ENCODE measurements at places on chromosomes 6 and 20. TPM values are rescaled to one million over a fixed set of nuclear protein-coding genes. Genes with fewer than 3 reads are reported as not detected.

Gene REM1
- total RNA-seq: not detected

Gene TMEM170B
- total RNA-seq: 1.1 TPM

Gene SRSF6
- total RNA-seq: 49.4 TPM

Gene KHDC1
- total RNA-seq: 0.80 TPM

Gene BTN1A1
- not detected for total RNA-seq

Gene DPPA5
- not detected for total RNA-seq

Gene GABRR1
- total RNA-seq: not detected

Gene AVP
- not detected for total RNA-seq

Gene TTLL9
- total RNA-seq: not detected

Gene ENPP4
- total RNA-seq: 8.2 TPM

Gene OR2W1
- total RNA-seq: not detected

Gene PHACTR3
- total RNA-seq: not detected

Gene SLC13A3
- not detected for total RNA-seq

Gene PGC
- not detected for total RNA-seq

Gene LGSN
- total RNA-seq: not detected

Gene PAQR8
- 5.8 TPM for total RNA-seq

Gene STMND1
- total RNA-seq: not detected

Gene SS18L1
- total RNA-seq: 3.3 TPM

Gene B3GALT4
- total RNA-seq: 5.6 TPM

Gene ZNF311
- 0.27 TPM for total RNA-seq

Gene LRRC1
- 8.9 TPM for total RNA-seq

Gene LCA5
- total RNA-seq: 4.6 TPM

Gene ARHGAP40
- 0.87 TPM for total RNA-seq

Gene DPM1
- total RNA-seq: 80.9 TPM

Gene CYP21A2
- total RNA-seq: not detected

Gene SLC26A8
- not detected for total RNA-seq

Gene AIF1
- not detected for total RNA-seq

Gene SPINT3
- total RNA-seq: not detected

Gene FAM83C
- not detected for total RNA-seq

Gene OXT
- total RNA-seq: not detected

Gene CEP43
- 13.0 TPM for total RNA-seq

Gene FAM83D
- total RNA-seq: 51.6 TPM

Gene MTFR2
- 11.3 TPM for total RNA-seq

Gene RAET1L
- total RNA-seq: not detected

Gene OCSTAMP
- total RNA-seq: not detected

Gene BTNL2
- not detected for total RNA-seq

Gene HLA-DOA
- total RNA-seq: not detected

Gene MAPK13
- total RNA-seq: 5.9 TPM

Gene ELOVL4
- 2.4 TPM for total RNA-seq

Gene CHRNA4
- total RNA-seq: not detected

Gene KCNK16
- not detected for total RNA-seq

Gene PI3
- not detected for total RNA-seq

Gene BTBD9
- 5.4 TPM for total RNA-seq

Gene SLC52A3
- 0.59 TPM for total RNA-seq

Gene SIRPB2
- total RNA-seq: 0.07 TPM

Gene IL17F
- total RNA-seq: not detected

Gene SRMS
- total RNA-seq: not detected

Gene CLDN20
- not detected for total RNA-seq

Gene HNF4A
- total RNA-seq: not detected

Gene EFCAB8
- not detected for total RNA-seq
